Activated CD8-positive, alpha-beta memory T cell treated with anti-CD3 and anti-CD28 coated beads, Interleukin-2, amount 50 U/mL, for 48 hours (primary cell): ENCODE measurements at places on chromosomes 6 and 20.

GRCh38 chr6:139777202-139777970, 402.9 kb upstream of the CITED2 start:
- DNase-seq = no peak

DNA sequence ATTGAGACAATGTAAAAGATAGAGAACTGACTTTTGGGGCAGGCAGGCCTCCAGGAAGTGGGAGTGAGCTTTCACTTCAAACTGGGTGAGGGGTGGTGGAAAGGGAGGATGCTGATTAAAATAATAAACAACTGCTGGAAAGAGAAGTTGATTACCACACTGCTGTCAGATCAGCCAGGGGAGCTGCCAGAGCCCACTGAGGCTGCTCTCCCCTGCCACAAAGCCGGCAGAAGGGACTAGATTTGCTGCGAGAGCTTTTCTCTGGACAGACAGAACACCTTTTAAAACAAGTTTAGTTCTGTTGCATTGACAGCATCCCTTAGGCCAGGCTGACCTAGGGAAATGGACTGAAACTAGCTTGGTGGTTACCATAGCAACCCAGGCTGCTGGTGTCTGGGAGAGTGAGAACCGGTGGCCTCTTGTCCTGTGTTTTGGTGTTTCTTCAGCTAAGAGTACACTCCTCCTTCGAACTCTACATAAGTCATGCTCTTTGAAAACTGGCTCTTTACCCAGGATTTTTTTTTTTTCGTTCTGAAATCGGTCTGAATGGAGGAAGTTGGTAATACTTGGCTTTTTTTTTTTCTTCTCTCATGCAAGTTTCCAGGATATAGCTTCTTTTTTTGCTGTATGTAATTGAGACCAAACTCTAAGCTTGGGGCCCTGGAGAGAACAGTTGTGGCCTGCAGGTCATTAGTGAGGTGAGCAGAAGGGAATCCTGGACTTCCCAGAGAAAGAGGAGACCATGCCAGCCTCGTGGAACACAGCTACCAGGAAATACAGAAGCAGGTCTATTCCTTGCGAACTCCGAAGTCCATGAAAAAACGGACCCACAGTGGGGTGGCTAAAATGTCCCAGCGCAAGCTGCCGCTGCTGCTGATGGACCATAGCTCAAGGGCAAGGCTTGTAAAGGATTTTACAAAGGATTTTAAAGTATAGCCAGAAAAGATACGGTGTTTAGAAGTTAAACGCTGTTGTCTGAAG, 374.4 kb downstream of the UTRN start:
- no peak for DNase-seq

- DNase-seq = no peak
Measured at GRCh38 chr6:147769496-147770087, 261.1 kb downstream of the SAMD5 start.

GRCh38 chr6:125598422-125598821, 151.0 kb upstream of the HEY2 start:
- DNase-seq = no peak

DNA sequence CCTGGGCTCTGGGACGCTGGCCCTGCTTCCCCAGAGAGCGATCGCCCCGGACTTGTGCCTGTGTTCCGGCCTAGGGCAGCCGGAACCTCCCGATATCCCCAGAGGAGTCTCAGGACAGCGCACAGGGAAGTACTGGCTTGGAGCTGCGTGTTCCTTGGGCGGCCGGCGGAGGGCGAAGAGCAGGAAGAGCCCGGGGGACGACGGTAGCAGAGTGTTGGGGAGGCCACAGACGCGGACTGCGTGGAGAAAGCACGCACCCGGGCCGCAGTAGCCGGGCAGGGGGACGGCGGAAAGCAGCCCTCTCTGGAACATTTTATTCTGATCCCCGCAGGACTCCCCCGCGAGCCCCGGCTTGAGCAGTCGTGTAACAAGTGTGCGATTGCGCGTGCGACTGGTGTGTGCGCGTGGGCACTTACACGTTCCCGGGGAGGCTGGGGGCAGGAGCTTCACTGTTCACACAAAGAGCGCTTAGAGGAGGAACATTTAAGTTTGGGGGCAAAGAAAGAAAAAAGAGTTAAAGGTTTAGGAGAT, 36.1 kb downstream of the NCR2 start:
- peak; percentile 60 for DNase-seq

DNA sequence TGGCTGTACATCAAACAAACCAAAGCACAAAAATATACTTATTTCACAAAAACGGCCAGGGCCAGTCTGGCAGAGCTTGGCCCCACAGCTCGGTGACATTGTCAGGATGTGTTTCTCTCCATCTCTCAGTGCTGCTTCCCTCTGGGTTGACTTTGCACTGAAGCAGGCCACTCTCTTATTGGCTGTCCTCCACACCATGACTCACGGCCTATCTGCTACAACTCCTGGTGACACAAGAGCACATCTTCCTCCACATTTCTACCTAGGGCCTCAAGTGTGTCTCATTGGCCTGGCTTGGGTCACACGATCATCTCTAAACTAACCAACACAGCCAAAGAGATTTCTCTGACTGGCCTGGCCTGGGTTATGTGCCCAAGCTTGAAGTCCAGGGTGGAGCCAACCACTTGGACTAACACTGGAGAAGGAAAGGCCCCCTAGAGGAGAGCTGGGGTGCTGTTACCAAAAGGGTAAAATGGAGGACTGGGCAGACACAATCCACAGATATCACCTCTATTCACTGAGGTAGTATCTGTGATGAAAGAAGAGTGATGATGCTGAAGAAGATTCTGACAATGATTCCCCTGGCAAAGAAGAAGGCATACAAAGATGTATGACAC, 159.8 kb upstream of the TSHZ2 start:
- no peak for DNase-seq

DNA sequence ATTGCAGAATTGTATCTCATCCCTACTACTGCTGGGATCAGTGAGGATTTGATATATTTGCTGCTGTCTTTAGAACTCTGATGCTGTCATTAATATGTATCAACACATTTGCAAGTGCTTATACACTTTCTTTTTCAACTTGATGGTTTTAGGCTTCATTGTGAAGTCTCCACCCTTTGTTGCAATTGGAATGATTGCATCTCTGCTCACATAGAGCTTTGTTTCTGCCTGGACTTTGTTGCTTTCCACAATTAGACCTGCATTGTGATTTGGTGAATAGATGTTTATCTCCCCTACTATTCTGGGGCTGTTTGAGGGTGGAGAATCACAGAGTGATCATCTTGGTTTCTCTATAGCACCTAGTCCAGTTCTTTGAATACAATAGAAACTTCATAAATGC, 666.7 kb downstream of the EPM2A start:
- no peak for DNase-seq
